ENCODE measurements at places on chromosomes 13 and 19. TPM values are rescaled to one million over a fixed set of nuclear protein-coding genes. Genes with fewer than 3 reads are reported as not detected.

SIGLEC12 gene
- not detected for total RNA-seq

LILRB4 gene
- not detected for total RNA-seq

CCNA1 gene
- total RNA-seq: not detected

DNA sequence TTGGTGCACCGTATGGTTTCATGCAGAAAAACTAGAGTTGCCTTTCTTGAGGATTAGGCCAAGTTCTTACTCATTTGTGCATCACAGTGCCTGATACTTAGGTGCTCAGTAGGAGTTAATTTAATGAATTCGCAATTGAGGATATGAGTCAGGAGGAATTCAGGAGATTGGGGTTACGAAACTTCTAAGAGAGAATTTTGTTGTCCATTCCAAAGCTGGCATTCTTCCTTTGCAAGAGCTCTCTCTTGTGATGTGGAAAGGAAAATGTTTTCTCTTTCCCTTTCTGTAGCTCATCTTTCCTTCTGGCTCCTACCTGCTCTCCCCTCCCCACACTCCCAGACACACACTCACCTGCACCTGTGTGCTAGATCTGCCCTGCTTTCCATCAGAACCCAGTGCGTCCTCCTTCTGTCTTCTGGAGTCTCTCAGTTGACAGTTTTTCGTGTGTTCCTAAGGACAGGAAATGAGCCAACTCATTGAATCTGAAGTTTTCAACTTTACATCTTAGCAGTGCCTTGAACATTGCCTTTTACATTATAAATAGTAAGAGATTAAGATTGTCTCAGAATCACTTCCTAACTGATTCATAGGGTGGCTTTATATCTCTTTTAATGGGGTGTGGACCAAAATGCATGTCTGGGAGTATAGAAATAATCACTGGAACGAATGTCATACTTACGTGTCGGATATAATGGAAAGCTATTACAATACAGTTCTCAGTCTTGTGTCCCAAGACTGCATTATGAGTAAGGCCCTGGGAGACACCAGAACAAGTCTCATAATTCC is 19.7 kb upstream of the ERCC5 start:
- no peaks in the 10 kb centered on the region for H3K4me1 ChIP-seq
- no peaks in the 10 kb centered on the region for H3K36me3 ChIP-seq
- no peak overlapping the region for H3K4me3 ChIP-seq
- DNase-seq: no peak
- H3K27ac ChIP-seq: no peak overlapping the region

DNA sequence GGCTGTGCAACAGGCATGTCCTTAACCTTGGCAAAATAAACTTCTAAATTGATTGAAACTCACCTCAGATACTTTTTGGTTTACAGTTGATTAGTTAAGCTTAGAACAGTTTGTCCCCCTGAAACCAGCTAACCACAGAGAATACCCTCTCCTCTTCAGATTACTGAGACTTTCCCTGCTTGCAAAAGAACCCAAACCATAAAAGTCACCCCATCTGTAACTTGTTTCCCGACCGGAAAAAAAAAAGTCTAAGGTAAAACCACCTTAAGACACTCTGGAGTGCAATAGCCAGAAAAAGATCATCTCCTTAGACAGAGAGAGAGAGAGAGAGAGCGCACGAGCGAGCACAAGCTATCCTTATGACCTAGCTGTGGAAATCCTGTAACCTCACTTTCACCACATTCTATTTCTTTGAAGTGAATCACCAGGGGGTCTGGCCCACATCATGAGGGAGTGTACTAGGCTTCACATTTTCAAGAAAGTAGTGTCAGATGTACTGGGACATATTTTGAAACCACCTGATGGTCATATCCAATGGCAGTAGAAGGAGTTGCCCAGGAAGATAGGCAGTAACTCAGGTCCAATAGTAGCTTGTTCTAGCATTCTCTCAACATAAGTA is 11.1 kb upstream of the GTF2F2 start:
- H3K27me3 ChIP-seq: no peaks in the 10 kb centered on the region
- DNase-seq: no peak
- H3K36me3 ChIP-seq: no peaks in the 10 kb centered on the region

DNA sequence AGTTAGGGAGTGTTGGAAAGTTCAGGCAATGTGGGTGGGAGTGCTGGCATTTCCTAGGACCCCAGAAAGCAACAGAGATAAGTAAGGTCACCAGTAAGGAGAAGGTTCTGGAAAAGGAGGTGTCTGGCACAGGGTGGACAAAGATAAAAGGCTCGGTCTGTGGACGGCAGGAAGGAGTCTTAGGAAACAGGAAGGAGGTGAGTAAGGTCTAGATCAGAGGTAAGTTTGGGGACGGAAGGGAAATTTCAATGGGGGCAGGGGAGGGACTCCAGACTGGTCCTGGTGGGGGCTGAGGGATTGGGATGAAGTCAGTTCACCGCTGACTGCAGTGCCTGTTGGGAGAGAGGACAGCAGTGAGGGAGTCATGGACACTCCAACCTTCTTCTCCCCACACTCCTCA is 7.8 kb upstream of the OPA3 start:
- H3K27me3 ChIP-seq: no peaks in the 10 kb centered on the region
- H3K4me3 ChIP-seq: no peak overlapping the region
- DNase-seq: no peak
- H3K36me3 ChIP-seq: no peaks in the 10 kb centered on the region
- H3K4me1 ChIP-seq: peaks cover 4% of the 10 kb centered on the region

- no peak overlapping the region for H3K4me3 ChIP-seq
- H3K36me3 ChIP-seq: no peaks in the 10 kb centered on the region
- H3K27me3 ChIP-seq: no peaks in the 10 kb centered on the region
- no peak overlapping the region for H3K27ac ChIP-seq
- DNase-seq: no peak
- H3K4me1 ChIP-seq: no peaks in the 10 kb centered on the region
These were observed 278.7 kb downstream of the PCDH9 start for GRCh38 chr13:66951426-66951825.

DNA sequence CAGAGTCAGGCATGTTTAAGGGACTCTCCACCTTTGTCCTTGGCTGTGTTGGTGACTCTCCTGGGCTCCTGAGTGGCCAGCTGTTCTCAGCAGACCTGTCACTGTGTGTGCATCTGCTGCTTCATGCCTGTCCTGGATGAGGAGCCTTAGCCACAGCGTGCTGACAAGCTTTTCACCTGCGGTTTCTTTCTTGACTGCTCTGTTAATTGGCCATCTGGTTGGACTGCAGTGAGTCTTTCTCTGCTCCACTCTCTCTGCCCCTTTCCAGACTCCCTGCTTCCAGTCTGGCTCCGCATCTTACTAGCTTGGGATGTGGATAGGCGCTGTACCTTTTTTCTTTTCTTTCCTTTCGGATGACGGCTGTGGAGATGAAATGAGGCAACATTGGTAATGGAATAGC is 38.8 kb downstream of the POLR1D start:
- no peaks in the 10 kb centered on the region for H3K36me3 ChIP-seq
- H3K27ac ChIP-seq: peak overlapping the region; percentile 56
- no peak for DNase-seq
- H3K27me3 ChIP-seq: no peaks in the 10 kb centered on the region

- no peak overlapping the region for H3K27ac ChIP-seq
- H3K4me3 ChIP-seq: no peak overlapping the region
- H3K4me1 ChIP-seq: no peaks in the 10 kb centered on the region
- DNase-seq: no peak
These were observed 178.8 kb downstream of the KCTD12 start for GRCh38 chr13:76707360-76707759.

- H3K4me3 ChIP-seq: no peak overlapping the region
- no peak overlapping the region for H3K27ac ChIP-seq
- H3K27me3 ChIP-seq: no peaks in the 10 kb centered on the region
- DNase-seq: no peak
- H3K4me1 ChIP-seq: no peaks in the 10 kb centered on the region
These were observed 34.2 kb downstream of the NALCN start for GRCh38 chr13:101382086-101382485.

GRCh38 chr13:36796052-36796451 is 23.0 kb upstream of the RFXAP start:
- H3K4me1 ChIP-seq: no peaks in the 10 kb centered on the region
- H3K36me3 ChIP-seq: no peaks in the 10 kb centered on the region
- no peak for DNase-seq
- no peaks in the 10 kb centered on the region for H3K27me3 ChIP-seq
- no peak overlapping the region for H3K4me3 ChIP-seq
